ENCODE measurements at places on chromosomes 2 and 18.
A peak's percentile ranks its signal among the peaks of the same experiment; 100 is the strongest.

DNA sequence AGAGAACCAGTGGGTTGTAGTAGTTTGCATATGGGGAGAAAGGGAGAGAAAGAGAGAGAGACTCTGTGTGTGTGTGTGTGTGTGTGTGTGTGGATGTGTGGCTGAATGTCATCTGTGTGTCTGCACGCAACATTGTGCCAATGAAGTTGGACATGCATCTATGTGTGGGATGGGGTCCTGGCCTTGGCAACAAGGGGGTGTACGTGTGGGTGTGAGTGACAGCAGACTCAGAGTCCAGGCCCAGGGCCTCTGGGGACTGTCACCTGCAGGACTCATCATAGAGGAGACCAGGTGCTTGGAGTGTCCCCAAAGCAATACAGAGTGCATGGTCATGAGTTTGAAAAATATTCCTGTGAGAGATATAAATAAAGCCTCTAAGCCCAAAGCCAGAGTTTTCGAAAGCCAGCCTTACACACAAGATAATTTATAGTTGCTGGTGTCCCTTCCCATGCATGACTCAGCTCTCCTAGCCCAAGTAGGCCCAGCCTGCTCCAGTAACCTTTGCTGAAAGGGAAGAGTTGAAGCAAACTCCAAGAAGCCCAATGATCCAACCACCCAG is 59.9 kb downstream of the TNP1 start:
- no peak for ATAC-seq

DNA sequence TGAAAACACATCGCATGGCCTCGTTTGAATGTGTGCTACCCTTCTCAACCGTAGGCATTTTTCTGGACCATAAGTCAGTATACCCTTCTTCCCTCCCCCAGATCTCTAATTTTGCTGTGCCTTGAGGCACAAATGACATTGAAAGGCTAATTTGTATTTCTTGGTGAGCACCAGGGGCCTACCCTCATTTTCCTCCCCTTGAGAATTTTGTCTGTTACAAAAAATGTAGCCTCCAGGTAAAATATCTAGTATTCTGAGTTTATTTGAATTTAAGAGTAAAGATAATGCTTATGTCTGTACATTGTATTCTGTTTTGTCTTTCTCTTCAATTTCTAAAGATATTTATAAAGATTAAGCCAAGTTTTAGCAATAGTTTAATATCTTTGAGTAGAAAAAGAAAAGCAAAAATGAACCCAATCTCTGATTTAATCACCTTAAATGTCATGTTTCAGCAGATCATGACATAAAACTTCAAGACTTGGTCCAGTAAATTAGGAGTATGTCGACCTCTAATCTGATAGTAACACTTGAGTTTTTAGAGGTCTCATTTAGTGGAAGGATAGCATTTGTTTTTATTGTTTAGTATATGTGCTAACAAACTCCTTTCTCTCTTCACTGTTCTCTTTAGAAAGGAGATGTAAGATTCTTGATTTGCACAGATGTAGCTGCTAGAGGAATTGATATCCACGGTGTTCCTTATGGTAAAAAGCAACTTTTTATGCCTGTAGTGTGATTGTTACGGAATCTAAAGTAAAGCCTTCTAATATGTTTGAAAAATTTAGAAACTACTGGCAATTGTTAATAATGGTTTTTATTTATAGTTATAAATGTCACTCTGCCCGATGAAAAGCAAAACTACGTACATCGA is 36.4 kb downstream of the DDX1 start:
- no peak for ATAC-seq

DNA sequence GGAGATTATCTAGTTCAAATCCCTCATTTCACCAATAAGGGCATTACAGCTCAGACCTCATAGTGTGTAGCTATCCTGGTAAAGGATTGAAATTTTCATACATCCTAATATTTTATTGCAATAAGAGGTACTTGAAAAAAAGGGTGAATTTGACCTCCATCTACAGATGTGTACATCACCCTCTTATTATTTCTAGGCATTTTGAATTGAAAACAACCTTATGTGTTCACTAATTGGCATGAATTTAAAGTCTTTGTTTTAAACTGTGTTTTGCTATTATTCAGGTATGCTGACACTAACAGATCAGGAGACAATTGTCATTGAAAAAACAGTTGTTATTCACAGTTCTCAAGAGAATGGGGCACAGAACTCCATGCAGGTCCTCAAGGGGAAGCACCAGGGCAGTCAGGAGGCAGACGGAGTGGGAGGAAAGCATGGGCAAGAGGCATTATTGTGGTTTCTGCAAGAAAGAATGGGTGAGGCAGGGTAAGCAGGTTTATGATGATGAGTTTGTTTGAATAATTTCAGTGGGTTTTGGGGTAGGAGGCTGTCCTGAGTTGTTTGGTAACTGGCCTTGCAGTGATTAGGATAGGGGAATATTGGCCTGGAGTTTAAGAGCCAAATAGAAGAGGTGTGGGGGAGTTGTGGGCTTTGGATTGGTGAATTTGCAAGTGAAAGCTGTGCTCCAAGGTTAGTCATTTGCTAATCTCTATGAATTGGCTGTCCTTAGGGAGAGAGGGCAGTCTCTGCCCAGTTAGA is 194.6 kb downstream of the GPD2 start:
- ATAC-seq, result no peak

- no peak for ATAC-seq
Observed at GRCh38 chr2:64952511-64953482, 36.4 kb upstream of the SLC1A4 start.

- peak; percentile 84 for ATAC-seq
Observed at GRCh38 chr2:144267239-144267638, 252.7 kb downstream of the ZEB2 start.

DNA sequence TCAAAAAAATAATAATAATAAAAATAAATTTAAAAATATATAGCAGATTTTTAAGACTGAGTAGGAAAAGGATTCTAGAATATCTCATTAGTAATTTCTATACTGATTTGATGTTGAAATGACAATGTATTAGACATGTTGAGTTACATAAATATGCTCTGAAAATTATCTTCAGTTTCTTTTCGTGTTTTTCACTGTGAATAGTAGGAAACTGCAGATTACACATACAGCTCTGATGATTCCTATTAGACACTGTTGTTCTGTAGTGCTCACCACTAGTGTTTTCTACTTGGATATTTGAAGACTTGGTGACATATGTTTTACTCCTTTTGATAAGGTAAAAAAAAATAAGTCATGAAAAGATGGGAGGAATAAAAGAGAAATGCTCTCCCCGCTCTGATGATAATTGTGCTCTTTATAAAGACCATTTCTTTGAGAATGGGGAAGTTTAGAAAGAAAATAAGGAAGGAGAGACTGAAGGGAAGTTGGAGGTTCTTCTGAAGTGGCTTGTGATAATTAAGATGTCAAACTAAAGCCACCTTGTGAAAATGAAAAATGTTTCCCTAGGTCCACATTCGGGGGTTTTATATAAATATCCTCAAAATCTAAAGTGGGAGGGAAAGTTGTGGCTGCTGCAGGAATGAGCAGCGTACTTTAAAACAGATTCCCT is 52.9 kb downstream of the SLC9A2 start:
- ATAC-seq, result peak; percentile 19

Measured in activated T-helper 17 cell treated with anti-CD3 and anti-CD28 coated beads, Interleukin-2, amount 50 U/mL, for 72 hours (primary cell).